ENCODE measurements at places on chromosomes 2 and 18. TPM values are rescaled to one million over a fixed set of nuclear protein-coding genes. Genes with fewer than 3 reads are reported as not detected.

DNA sequence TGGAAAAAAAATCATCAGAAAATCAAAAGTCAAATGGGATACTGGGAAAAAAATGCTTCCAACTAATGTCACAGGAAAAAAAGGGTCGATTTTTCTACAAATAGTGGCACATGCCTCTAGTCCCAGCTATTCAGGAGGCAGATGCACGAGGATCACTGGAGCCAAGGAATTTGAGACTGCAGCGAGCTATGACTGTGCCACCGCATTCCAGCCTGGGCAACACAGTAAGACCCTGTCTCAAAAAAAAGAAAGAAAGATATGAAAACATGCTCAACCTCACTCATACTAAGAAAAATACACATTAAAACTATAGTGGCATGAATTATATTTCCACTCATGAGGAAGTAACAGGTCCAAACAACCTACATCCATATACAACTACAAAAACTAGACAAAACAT lies 17.9 kb downstream of the MEMO1 start:
- no peaks in the 10 kb centered on the region for H3K27me3 ChIP-seq
- no peak overlapping the region for H3K4me3 ChIP-seq
- H3K36me3 ChIP-seq = no peaks in the 10 kb centered on the region
- no peak overlapping the region for H3K27ac ChIP-seq
- no peak for DNase-seq
- no peaks in the 10 kb centered on the region for H3K4me1 ChIP-seq

GRCh38 chr2:67528320-67528719 lies 131.2 kb downstream of the ETAA1 start:
- H3K27me3 ChIP-seq = no peaks in the 10 kb centered on the region
- no peaks in the 10 kb centered on the region for H3K4me1 ChIP-seq
- no peak overlapping the region for H3K4me3 ChIP-seq
- H3K27ac ChIP-seq = no peak overlapping the region
- DNase-seq = no peak

DNA sequence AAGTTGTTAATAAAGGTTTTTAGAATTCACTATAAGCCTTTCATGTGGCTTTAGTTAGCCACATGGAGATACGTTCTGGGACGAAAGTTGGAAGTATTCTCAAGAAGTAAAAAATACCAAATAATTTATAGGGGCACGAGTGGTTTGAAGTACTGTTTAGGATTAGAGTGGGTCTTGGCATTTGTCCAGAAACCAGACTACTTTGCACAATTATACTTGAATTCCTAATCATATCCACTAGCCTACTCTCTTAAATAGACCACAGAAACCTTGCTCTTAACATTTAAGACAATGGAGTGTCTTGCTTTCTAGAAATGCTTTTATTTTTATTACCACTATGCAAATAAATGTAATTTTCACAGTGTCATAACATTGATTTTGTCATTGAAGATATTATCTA lies 44.6 kb downstream of the UBE2E3 start:
- no peaks in the 10 kb centered on the region for H3K27me3 ChIP-seq
- H3K4me1 ChIP-seq = peaks cover 7% of the 10 kb centered on the region
- no peak for DNase-seq
- H3K36me3 ChIP-seq = no peaks in the 10 kb centered on the region
- H3K27ac ChIP-seq = no peak overlapping the region

GRCh38 chr2:79219383-79219988 lies 59.9 kb upstream of the REG3A start:
- no peaks in the 10 kb centered on the region for H3K4me1 ChIP-seq
- peak; percentile 66 for DNase-seq
- no peaks in the 10 kb centered on the region for H3K36me3 ChIP-seq
- no peak overlapping the region for H3K27ac ChIP-seq
- H3K4me3 ChIP-seq = no peak overlapping the region
- no peaks in the 10 kb centered on the region for H3K27me3 ChIP-seq

- H3K27ac ChIP-seq = no peak overlapping the region
- no peaks in the 10 kb centered on the region for H3K27me3 ChIP-seq
- DNase-seq = peak; percentile 10
- H3K4me3 ChIP-seq = no peak overlapping the region
Measured at GRCh38 chr2:236867441-236868260, 218.0 kb upstream of the COPS8 start.

GRCh38 chr18:3683483-3683882 lies 233.5 kb downstream of the TGIF1 start:
- DNase-seq = no peak
- no peaks in the 10 kb centered on the region for H3K36me3 ChIP-seq
- H3K27ac ChIP-seq = no peak overlapping the region
- H3K27me3 ChIP-seq = no peaks in the 10 kb centered on the region
- H3K4me1 ChIP-seq = no peaks in the 10 kb centered on the region

DNA sequence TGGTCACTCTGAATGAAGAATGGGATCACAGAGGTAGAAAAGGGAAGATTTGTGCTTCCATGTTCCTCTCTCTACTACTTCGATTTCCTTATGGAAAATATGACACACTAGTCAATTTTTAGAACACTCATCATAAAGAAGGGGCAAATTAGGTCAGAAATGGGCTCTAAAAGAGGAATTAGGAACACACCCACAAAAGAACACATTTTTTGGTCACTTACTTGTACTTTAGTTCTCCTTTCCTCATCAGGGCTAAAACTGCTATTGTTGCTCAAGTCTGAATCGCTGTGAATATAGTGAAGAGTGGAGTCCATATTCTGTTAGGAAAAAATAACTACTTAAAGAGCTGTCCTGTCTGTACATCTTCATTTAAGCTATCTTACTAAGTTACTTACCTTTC lies 52.6 kb downstream of the PPP4R1 start:
- DNase-seq = no peak
- no peak overlapping the region for H3K27ac ChIP-seq
- H3K36me3 ChIP-seq = peaks cover 36% of the 10 kb centered on the region
- no peaks in the 10 kb centered on the region for H3K4me1 ChIP-seq
- no peak overlapping the region for H3K4me3 ChIP-seq

DNA sequence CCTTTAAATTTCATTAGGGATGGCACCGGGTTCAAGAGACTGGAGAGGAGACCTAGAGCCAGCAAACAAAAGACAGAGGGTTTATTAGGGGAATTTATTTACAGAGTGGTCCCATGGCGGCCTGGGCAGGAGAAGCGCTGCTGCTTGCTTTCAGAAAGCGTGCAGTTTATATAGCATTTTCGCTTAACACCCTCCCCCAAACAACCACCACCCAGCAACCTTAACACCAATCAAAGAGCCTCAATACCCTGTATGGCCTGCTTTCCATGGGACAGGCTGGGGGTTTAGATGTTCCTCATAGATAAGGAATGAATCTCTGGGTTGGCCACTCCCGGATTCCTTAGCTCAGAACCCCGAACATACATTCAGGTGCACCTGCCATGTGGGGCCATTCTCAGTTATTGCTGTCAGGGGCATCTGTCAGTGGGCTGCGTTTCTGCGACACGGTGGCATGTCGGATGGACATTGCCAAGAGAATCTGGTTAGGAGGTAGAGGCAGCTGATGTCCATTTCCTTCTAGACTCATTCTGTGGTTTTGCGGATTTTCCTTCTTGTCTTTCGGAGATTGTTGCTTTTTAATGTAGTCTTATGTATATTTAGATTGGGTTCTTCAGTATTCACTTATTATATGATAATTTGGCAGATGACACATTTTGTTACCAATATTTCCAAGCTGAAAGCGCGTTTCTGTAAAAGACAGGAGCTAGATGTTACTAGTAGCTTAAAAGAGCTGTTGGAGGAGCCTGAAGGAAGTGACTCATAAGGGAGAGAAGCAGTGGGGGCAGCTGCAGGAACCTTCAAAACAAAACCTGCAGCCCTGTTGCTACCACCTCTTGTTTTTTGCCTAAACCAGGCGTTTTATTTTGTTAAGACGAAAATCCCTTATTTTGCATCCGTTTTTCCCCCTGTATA lies 7.2 kb downstream of the AGAP1 start:
- no peaks in the 10 kb centered on the region for H3K36me3 ChIP-seq
- DNase-seq = no peak
- no peak overlapping the region for H3K27ac ChIP-seq
- H3K4me3 ChIP-seq = no peak overlapping the region

DNA sequence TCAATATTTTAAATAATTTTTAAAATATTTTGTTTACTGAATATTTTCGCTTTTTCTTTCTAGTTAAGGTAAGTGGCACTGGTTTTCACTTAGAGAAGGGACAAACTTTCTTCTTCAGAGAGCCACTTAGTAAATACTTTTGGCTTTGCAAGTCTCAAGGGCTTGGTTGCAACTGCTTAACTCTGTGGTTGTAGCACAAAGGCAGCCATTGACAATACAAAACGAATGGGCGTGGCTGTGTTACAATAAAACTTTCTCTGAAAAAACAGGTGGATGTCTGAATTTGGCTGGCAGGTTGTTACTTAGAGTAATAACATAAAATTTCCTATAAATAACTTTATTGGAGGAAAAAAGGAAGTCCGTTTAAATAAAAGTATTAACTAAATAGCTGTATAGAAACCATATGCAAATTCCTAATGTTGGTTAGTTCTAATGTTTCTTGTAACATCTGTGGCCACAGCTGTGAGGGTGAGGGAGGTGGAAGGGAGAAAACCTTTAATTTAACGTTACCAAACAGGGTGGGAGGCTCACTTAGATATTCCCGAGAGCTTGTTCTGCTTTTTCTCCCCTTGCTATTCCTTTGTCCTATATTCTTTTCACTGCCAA lies 62.4 kb upstream of the TNP1 start:
- H3K36me3 ChIP-seq = no peaks in the 10 kb centered on the region
- no peak for DNase-seq
- no peaks in the 10 kb centered on the region for H3K27me3 ChIP-seq

DNA sequence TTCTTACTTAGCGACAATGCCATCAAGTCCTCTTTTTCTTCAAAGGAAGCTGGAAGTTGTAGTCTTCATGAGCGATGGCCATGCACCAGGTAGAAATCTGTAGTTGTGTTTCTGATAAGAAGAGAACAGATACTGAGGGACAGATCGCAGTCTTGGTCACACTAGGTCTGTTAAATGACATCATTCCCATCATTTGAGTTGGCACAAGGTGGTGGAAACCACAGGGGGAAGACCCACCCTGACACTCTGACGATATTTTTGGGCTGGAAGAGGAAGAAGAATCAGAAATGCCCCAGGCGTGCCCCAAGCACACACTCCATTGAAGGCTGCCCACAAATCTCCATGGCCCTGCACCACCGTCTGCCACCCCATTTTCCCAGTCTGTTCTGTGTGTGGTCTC lies 89.0 kb upstream of the BOD1L2 start:
- no peaks in the 10 kb centered on the region for H3K27me3 ChIP-seq
- DNase-seq = no peak
- no peaks in the 10 kb centered on the region for H3K4me1 ChIP-seq
- H3K36me3 ChIP-seq = no peaks in the 10 kb centered on the region
- H3K27ac ChIP-seq = no peak overlapping the region
- no peak overlapping the region for H3K4me3 ChIP-seq

DNA sequence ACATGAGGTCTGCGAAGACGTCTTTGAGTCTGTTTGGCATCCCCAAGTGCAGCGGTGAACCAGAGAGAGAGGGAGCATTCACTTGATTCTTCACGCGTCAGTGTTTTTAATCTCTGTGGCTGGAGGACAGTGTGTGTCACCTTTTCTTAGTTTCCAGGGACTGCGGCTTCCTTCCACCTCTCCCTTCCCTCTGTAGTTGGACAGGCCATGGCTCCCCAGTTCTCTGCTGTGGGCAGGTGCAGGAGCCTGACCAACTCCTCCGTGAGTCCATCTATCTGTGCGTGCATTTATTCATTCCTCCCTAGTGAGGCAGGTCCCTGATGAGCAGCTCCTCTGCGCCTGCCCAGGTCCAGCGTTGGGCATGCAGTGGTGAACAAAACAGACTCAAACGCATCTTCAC lies 42.9 kb downstream of the AGAP1 start:
- no peaks in the 10 kb centered on the region for H3K36me3 ChIP-seq
- no peak for DNase-seq
- no peak overlapping the region for H3K27ac ChIP-seq
- no peaks in the 10 kb centered on the region for H3K27me3 ChIP-seq

GRCh38 chr2:212777020-212777491 lies 238.5 kb upstream of the ERBB4 start:
- H3K4me3 ChIP-seq = no peak overlapping the region
- H3K27ac ChIP-seq = no peak overlapping the region
- H3K27me3 ChIP-seq = no peaks in the 10 kb centered on the region
- DNase-seq = no peak
- peaks cover 2% of the 10 kb centered on the region for H3K4me1 ChIP-seq

GRCh38 chr18:23302851-23303527 lies 150.1 kb upstream of the RIOK3 start:
- H3K27me3 ChIP-seq = no peaks in the 10 kb centered on the region
- no peak overlapping the region for H3K4me3 ChIP-seq
- H3K36me3 ChIP-seq = no peaks in the 10 kb centered on the region
- H3K27ac ChIP-seq = no peak overlapping the region
- DNase-seq = no peak
- no peaks in the 10 kb centered on the region for H3K4me1 ChIP-seq

DNA sequence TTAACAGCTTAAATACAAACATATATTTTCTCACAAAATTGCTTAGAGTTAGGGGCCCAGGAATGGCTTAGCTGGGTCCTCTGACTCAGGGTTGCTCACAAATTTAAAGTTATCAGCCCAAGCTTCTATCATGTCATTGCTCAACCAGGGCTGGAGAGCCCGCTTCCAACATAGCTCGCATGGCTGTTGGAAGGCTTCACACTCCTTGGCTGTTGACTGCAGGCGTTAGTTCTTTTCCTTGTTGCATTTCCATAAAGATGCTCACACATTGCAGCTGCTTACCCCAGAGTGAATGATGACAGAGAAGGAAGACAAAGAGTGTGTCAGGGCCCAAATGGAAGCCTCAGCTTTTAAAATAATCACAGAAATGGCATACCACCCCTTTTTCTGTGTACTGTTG lies 62.9 kb upstream of the TFPI start:
- DNase-seq = no peak
- H3K27me3 ChIP-seq = no peaks in the 10 kb centered on the region
- H3K36me3 ChIP-seq = no peaks in the 10 kb centered on the region
- no peaks in the 10 kb centered on the region for H3K4me1 ChIP-seq
- H3K27ac ChIP-seq = no peak overlapping the region
- no peak overlapping the region for H3K4me3 ChIP-seq

- DNase-seq = no peak
- no peaks in the 10 kb centered on the region for H3K36me3 ChIP-seq
- H3K27me3 ChIP-seq = no peaks in the 10 kb centered on the region
- no peaks in the 10 kb centered on the region for H3K4me1 ChIP-seq
- H3K4me3 ChIP-seq = no peak overlapping the region
- H3K27ac ChIP-seq = no peak overlapping the region
Measured at GRCh38 chr2:174477759-174478158, 9.1 kb downstream of the GPR155 start.

DNA sequence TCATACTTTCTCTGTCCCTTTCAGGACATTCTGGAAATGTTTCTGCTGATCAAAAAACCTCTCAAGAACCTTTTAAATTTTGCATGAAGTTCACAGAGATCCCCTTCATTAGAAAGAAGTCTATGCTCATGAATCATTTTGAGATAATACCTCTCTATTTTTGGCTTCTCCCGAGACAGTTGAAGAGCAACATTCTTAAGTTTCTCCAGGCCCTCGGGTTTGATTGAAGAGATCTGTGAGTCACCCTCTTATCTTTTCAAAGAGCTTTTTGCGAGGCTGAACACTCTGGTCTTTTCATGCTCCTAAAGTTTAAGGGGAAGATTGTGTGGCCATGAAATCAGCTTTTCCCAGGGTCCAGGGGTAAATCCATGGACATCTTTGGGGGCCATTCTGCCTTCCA lies 354.2 kb downstream of the FBXO15 start:
- no peak for DNase-seq
- H3K27ac ChIP-seq = no peak overlapping the region
- no peaks in the 10 kb centered on the region for H3K27me3 ChIP-seq
- no peaks in the 10 kb centered on the region for H3K36me3 ChIP-seq
- no peak overlapping the region for H3K4me3 ChIP-seq

Gene CFC1
- total RNA-seq = 0.31 TPM

Gene MC5R
- total RNA-seq = 0.31 TPM

Gene THADA
- total RNA-seq = 31.4 TPM

Gene AQP4
- total RNA-seq = 2.1 TPM

Gene ATG9A
- total RNA-seq = 43.6 TPM

Gene FNDC4
- total RNA-seq = 14.7 TPM

Gene MROH2A
- not detected for total RNA-seq
